ENCODE measurements at places on chromosomes 1 and 21. TPM values are rescaled to one million over a fixed set of nuclear protein-coding genes. Genes with fewer than 3 reads are reported as not detected.

GRCh38 chr1:218656301-218657037, 311.3 kb downstream of the TGFB2 start:
- H3K27me3 ChIP-seq: no peaks in the 10 kb centered on the region
- no peak overlapping the region for H3K27ac ChIP-seq
- H3K36me3 ChIP-seq: no peaks in the 10 kb centered on the region

Gene CASZ1
- total RNA-seq: 47.5 TPM

DNA sequence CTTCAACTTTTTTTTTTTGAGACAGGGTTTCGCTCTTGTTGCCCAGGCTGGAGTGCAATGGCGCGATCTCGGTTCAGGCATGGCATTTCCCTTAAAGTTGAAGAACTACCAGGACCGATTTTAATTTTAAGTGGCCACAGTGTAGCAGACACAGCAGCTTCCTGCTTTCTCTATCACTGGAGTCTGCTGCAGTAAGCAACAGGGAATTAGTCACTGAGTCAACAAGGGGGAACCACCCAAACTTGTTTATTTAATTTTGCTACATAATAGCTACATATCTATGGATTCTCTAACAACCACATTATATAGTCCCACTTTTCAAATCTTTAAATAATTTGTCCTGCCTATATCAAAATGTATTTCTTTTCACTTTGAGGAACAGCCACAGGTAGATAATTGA, 12.5 kb upstream of the TNNI3K start:
- no peaks in the 10 kb centered on the region for H3K4me1 ChIP-seq
- no peak overlapping the region for H3K4me3 ChIP-seq
- H3K36me3 ChIP-seq: no peaks in the 10 kb centered on the region
- H3K27ac ChIP-seq: no peak overlapping the region
- H3K27me3 ChIP-seq: no peaks in the 10 kb centered on the region
- DNase-seq: no peak

- no peaks in the 10 kb centered on the region for H3K27me3 ChIP-seq
- H3K27ac ChIP-seq: no peak overlapping the region
- no peak overlapping the region for H3K4me3 ChIP-seq
- no peak for DNase-seq
Observed at GRCh38 chr1:209855623-209856022, 27.9 kb downstream of the UTP25 start.

Gene FCRL2
- 1.3 TPM for total RNA-seq

DNA sequence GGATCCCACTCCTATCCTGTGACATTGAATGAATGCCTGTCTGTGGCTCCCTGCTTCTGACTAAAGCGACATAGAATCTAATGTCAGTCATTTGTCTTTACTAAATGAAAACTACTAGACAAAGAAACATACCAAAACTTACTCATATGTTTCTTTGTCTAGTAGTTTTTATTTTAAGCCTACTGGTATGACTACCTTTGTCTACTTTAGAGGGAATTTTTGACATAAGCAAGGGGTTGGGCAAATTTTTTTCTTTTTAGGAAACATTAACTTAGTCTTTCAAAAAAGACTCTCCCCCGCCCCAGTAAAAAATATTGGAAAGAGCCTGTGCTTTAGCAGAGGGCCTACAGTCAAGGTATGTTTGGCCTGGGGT, 4.9 kb downstream of the NEK7 start:
- H3K27me3 ChIP-seq: no peaks in the 10 kb centered on the region
- H3K27ac ChIP-seq: no peak overlapping the region
- H3K4me3 ChIP-seq: no peak overlapping the region

DNA sequence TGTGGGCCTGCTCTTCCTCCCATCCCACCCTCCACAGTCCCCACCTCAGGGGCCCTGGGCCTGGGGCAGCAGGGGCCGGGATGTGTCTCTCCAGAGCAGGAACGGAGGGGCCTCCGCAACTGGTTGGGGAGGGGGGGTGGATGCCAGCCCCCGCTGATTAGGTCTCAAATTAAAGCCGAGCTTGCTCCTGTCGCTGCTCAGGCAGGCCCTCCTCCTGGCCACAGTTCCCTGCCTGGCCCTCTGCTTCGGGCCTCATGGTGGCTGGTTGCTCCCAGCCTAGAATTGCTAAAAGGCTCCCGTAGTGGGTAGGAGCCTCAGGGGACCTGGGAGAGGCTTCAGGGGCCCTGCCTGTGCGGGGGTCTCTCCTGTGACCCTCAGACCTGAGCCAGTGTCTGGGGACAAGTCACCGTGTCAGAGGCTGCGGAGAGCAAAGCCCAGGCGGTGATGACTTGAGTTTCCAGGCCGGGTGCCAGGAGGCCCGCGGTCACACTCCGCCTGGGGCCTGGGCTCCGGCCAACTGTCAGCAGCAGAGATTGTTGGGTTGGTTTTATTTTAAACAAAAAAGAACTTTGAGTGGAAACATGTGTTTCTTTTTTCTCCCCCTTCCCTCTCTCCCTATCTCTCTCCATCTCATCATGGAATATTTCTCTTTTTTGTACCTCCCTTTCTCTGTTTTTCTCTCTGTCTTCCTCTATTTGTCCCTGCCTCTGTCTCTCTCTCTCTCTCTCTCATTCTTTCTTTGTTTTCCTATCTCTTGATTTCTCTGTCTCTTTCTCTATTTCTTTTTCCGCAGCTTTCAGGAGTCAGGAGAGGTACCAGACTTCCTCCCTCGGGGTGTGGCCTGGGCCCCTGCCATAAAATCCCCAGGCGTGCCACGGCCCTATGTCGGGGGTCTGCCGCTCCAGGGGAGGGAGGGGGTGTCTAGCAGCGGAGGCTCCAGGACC, 20.0 kb upstream of the EPHA2 start:
- DNase-seq: peak; percentile 86
- H3K4me1 ChIP-seq: peaks cover 68% of the 10 kb centered on the region
- H3K36me3 ChIP-seq: no peaks in the 10 kb centered on the region
- peak overlapping the region; percentile 79 for H3K27ac ChIP-seq
- H3K27me3 ChIP-seq: no peaks in the 10 kb centered on the region

Gene CCDC17
- total RNA-seq: 20.3 TPM

DNA sequence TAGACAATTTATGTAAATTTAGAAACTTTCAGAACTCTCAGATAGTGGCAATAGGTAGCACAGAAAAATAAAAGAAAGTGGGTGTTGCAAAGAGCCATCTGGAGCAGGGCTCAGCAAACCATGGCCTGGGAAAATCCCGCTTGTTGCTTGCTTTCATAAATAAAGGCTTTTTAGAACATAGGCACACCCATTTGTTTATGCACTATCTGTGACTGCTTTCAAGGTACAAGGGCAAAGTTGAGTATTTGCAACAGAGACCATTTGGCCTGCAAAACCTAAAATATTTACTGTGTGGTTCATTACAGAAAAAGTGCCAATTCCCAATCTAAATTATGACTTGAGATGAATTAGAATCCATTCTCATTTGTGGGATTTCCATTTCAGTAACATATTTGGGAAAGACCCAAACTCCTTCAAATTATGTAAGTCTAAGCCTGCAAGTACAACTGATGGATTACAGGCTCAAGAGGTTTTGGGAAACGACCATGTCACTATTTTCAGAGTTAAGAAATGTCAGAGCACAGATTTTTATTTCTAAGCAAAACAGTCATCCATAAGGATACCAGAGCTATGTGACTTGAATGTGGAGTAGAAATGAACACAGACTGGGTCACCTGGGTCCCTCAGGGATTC, 43.5 kb upstream of the DPT start:
- DNase-seq: no peak
- H3K27me3 ChIP-seq: no peaks in the 10 kb centered on the region
- no peak overlapping the region for H3K4me3 ChIP-seq
- no peaks in the 10 kb centered on the region for H3K36me3 ChIP-seq

Gene C1orf53
- total RNA-seq: 2.0 TPM

GRCh38 chr1:40649592-40649930, 15.9 kb downstream of the RIMS3 start:
- H3K27me3 ChIP-seq: no peaks in the 10 kb centered on the region
- H3K4me1 ChIP-seq: no peaks in the 10 kb centered on the region
- no peak overlapping the region for H3K27ac ChIP-seq
- DNase-seq: no peak
- no peak overlapping the region for H3K4me3 ChIP-seq

Gene GPA33
- total RNA-seq: 3.6 TPM
